ENCODE measurements at places on chromosomes 7 and 10. TPM values are rescaled to one million over a fixed set of nuclear protein-coding genes. Genes with fewer than 3 reads are reported as not detected.

GRCh38 chr10:10903620-10904019 lies 114.1 kb upstream of the CELF2 start:
- peaks cover 3% of the 10 kb centered on the region for H3K27me3 ChIP-seq
- H3K4me3 ChIP-seq, result no peak overlapping the region
- no peak for DNase-seq
- no peak overlapping the region for H3K27ac ChIP-seq
- no peaks in the 10 kb centered on the region for H3K4me1 ChIP-seq

Gene HOXA11
- 0.04 TPM for polyA plus RNA-seq

Gene DDC
- polyA plus RNA-seq, result 270 TPM

Gene CDNF
- polyA plus RNA-seq, result not detected

DNA sequence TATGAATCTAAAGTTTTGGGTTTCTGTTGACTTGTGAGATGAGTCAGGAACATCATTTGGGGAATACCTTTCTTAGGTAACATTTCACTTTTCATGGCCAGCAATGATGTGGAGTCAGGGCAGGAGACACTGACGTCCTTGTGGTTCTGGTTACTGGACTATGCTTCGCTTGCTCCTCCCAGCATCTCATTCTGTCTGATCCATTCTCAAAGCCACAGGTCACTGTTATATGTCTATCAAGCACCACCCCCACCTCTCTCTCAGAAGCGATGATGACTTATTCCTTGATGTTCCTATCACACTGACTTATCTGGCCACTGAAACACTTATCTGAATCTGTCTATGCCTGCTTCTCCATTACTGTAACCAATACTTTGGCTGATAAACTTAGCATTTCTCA lies 51.6 kb downstream of the TES start:
- no peak for DNase-seq
- H3K27me3 ChIP-seq, result no peaks in the 10 kb centered on the region
- H3K27ac ChIP-seq, result no peak overlapping the region
- peaks cover 3% of the 10 kb centered on the region for H3K36me3 ChIP-seq
- H3K4me1 ChIP-seq, result no peaks in the 10 kb centered on the region
- H3K4me3 ChIP-seq, result no peak overlapping the region

DNA sequence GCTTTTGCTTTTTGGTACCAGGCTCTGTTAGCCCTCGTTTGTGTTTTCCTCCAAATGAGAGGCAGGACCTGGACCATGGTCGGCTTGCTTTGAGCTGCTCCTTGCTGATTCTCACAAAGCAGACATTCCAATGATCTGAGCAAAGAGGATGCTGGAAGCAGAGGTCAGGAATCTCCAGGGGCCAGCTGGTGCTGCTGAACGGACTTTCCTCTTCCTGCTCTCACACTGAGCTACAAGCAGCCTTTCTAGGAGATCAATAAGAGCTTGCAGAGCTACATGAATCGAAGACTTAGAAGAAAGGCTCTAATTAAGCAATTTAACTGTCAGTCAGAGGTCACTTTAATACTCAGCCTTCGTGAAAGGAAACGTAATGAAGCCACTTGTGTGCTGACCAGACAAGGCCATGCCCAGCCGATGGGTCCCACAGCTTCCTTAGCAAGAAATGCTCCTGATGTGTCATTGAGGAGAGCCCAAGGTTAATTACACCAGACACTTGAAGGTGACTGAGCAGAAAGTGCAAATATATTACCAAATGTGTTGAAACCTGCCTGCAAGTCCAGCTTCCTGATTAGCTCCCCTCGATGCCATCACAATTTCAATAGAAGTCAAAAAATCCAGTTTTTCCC lies 151.3 kb upstream of the RSU1 start:
- H3K27me3 ChIP-seq, result no peaks in the 10 kb centered on the region
- no peak for DNase-seq
- H3K36me3 ChIP-seq, result no peaks in the 10 kb centered on the region
- peak overlapping the region; percentile 38 for H3K27ac ChIP-seq
- H3K4me3 ChIP-seq, result no peak overlapping the region

DNA sequence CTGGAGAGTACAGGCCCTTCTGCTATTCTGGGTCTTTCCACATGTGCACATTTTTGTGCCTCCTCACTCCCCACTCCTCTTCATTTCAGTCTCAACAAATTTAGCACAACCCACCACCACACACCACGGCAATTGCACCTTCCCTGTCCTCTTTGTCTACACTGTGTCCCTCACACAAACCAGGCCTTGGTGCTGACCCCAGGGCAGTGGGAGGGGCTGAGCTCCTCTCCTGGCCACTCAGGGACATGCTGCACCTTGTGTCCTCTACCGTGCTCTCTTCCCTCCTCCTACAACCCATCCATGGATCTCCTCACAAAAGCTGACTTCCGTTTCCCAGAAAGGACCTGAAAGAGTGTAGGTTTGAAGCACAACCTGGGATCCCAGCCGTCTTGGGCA lies 90.9 kb upstream of the IKZF1 start:
- no peak for DNase-seq
- no peaks in the 10 kb centered on the region for H3K4me1 ChIP-seq
- no peak overlapping the region for H3K27ac ChIP-seq
- H3K27me3 ChIP-seq, result no peaks in the 10 kb centered on the region

DNA sequence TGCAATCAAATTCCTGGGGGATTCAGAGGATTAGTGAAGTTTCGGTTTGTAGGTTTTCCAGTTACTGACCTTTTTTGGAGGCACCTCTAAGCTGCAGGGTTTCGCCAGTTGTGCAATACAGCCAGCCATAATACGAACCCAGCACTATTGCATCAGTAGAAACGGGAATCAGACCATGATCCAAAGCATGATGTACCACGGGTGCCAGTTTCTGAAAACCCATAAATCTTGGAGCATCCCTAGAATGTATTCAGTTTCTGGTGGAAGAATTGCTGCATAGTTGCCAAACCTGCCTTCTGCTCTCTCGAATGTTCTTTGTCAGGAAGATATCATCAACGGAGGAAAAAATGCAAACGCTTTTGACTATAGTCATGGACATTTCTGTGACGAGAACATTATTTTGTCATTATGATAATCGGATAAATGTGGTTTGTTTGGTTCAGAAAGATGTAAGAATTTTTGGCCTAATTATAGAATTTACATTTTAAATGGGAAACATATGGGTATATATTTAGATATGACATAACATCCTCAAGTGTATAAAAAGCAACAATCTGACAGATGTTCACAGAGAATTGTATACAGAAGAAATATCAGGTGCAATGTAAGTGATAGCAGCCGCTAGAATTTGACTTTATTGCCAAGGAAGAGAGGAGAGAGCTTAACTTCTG lies 186.2 kb upstream of the PRKCQ start:
- no peaks in the 10 kb centered on the region for H3K4me1 ChIP-seq
- no peak for DNase-seq

GRCh38 chr7:112115880-112116279 lies 90.3 kb downstream of the DOCK4 start:
- H3K4me1 ChIP-seq, result no peaks in the 10 kb centered on the region
- no peak for DNase-seq
- no peak overlapping the region for H3K27ac ChIP-seq

DNA sequence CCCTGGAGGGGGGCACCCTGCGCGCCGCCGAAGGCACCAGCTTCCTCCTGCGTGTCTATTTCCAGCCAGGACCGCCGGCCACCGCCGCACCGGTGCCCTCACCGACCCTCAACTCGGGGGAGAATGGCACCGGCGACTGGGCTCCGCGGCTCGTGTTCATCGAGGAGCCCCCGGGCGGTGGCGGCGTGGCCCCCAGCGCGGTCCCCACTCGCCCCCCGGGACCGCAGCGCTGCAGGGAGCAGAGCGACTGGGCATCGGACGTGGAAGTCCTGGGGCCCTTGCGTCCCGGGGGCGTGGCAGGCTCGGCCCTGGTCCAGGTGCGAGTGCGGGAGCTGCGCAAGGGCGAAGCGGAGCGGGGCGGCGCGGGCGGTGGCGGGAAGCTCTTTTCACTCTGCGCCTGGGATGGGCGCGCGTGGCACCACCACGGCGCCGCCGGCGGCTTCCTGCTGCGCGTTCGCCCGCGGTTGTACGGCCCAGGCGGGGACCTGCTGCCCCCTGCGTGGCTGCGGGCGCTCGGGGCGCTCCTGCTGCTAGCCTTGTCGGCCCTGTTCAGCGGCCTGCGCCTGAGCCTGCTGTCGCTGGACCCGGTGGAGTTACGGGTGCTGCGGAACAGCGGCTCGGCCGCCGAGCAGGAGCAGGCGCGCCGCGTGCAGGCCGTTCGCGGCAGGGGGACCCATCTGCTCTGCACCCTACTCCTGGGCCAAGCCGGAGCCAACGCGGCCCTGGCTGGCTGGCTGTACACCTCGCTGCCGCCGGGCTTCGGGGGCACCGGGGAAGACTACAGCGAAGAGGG lies 594 bp downstream of the CNNM1 start:
- H3K4me3 ChIP-seq, result peak overlapping the region; percentile 15
- H3K36me3 ChIP-seq, result no peaks in the 10 kb centered on the region
- no peaks in the 10 kb centered on the region for H3K4me1 ChIP-seq
- DNase-seq, result peak; percentile 42

Gene CHAT
- 0.81 TPM for polyA plus RNA-seq

- H3K4me3 ChIP-seq, result no peak overlapping the region
- no peaks in the 10 kb centered on the region for H3K36me3 ChIP-seq
- H3K27ac ChIP-seq, result no peak overlapping the region
These were observed 34.2 kb upstream of the ZNF488 start for GRCh38 chr10:47418321-47418720.

GRCh38 chr7:15257689-15258088 lies 304.1 kb downstream of the AGMO start:
- H3K27ac ChIP-seq, result no peak overlapping the region
- H3K4me1 ChIP-seq, result no peaks in the 10 kb centered on the region
- no peak for DNase-seq
- H3K36me3 ChIP-seq, result no peaks in the 10 kb centered on the region

GRCh38 chr10:86506499-86506898 lies 15.1 kb downstream of the WAPL start:
- H3K27ac ChIP-seq, result no peak overlapping the region
- no peaks in the 10 kb centered on the region for H3K4me1 ChIP-seq
- no peak for DNase-seq
- H3K4me3 ChIP-seq, result no peak overlapping the region
- no peaks in the 10 kb centered on the region for H3K27me3 ChIP-seq
- peaks cover 3% of the 10 kb centered on the region for H3K36me3 ChIP-seq

Gene MYOF
- polyA plus RNA-seq, result 16.8 TPM

Gene CTNNA3
- polyA plus RNA-seq, result not detected

DNA sequence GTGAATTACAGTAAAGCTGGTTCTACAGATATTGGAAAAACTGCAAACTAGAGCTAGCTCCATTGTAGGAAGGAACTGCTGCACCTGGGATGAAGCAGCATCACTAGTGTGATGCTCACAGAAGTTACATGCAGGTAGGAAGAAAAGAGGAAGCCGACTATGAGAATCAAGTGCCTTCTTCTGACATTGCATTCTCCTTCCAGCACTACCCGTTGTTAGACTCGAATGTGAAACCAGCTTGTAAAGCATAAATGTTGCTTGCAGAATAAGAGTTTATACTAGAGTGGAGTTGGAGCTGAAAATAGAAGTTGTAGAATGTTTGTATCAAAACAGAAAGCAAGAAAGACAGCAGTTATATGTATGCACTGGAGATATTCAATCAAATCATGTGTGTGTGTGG lies 49.9 kb downstream of the TRIM24 start:
- H3K27me3 ChIP-seq, result no peaks in the 10 kb centered on the region
- no peak overlapping the region for H3K27ac ChIP-seq
- H3K4me3 ChIP-seq, result no peak overlapping the region
- H3K36me3 ChIP-seq, result peaks cover 3% of the 10 kb centered on the region
- H3K4me1 ChIP-seq, result no peaks in the 10 kb centered on the region
- DNase-seq, result no peak

GRCh38 chr7:92075455-92076158 lies 58.7 kb downstream of the CYP51A1 start:
- no peak overlapping the region for H3K4me3 ChIP-seq
- no peaks in the 10 kb centered on the region for H3K4me1 ChIP-seq
- peaks cover 13% of the 10 kb centered on the region for H3K36me3 ChIP-seq
- no peak overlapping the region for H3K27ac ChIP-seq
- no peak for DNase-seq

DNA sequence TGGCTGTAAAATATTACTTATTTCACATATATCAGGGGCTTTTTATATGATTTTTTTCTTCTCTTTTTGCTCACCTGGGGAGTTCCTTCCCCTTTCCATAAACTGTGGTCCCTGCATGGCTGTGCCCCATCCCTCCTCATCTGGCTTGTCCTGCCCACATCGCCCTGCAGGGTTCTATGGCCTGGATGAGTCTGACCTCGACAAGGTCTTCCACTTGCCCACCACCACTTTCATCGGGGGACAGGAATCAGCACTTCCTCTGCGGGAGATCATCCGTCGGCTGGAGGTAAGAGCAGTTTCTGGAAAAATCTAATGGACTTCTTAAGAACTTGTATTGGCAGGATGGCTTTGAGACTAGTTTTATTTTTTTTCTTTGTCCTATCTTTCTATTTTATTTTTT lies 60.1 kb downstream of the OGDH start:
- H3K4me3 ChIP-seq, result no peak overlapping the region
- no peak overlapping the region for H3K27ac ChIP-seq
- H3K4me1 ChIP-seq, result no peaks in the 10 kb centered on the region
- H3K27me3 ChIP-seq, result no peaks in the 10 kb centered on the region
- no peak for DNase-seq

- peaks cover 15% of the 10 kb centered on the region for H3K4me1 ChIP-seq
- H3K27me3 ChIP-seq, result no peaks in the 10 kb centered on the region
- H3K36me3 ChIP-seq, result no peaks in the 10 kb centered on the region
- no peak overlapping the region for H3K27ac ChIP-seq
These were observed 90.5 kb upstream of the SVIL start for GRCh38 chr10:29725133-29725720.

Gene SPDYE2
- polyA plus RNA-seq, result not detected

Gene ZNF800
- polyA plus RNA-seq, result 6.2 TPM

DNA sequence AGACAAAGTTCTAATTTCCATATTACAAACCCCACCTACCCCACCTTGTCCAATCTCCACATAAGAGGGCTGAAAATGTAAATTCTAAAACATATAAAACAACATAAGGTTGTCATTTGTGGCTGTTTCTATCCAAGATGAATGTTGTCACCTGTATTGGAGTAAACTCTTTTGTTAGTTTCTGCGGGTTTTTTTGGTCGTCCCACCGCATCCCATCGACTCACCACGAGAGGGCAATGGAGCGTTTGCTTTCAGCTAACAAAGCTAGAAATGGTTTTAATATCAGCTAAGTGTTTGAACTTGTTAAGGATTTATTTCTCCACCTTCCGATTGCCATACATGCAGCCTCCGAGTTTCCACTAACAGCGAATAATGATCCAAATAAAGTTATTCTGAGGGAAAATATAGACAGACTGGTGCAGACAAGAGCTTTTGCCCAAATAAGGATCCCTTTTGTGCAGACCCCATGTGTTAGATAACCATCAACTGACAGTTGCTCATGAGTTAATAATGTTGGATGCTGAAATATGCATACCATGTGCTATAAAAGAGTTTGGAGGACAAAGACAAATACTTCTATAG lies 137.2 kb downstream of the ARID5B start:
- H3K4me1 ChIP-seq, result no peaks in the 10 kb centered on the region
- H3K27me3 ChIP-seq, result no peaks in the 10 kb centered on the region
- no peak overlapping the region for H3K4me3 ChIP-seq
- no peaks in the 10 kb centered on the region for H3K36me3 ChIP-seq

- no peaks in the 10 kb centered on the region for H3K36me3 ChIP-seq
- DNase-seq, result no peak
- H3K4me1 ChIP-seq, result no peaks in the 10 kb centered on the region
- no peak overlapping the region for H3K27ac ChIP-seq
These were observed 164.6 kb downstream of the AUTS2 start for GRCh38 chr7:69762821-69763352.

GRCh38 chr10:61338146-61338545 lies 115.0 kb downstream of the TMEM26 start:
- H3K36me3 ChIP-seq, result no peaks in the 10 kb centered on the region
- no peak overlapping the region for H3K27ac ChIP-seq
- no peak for DNase-seq
